ENCODE measurements at places on chromosomes 4 and X.

DNA sequence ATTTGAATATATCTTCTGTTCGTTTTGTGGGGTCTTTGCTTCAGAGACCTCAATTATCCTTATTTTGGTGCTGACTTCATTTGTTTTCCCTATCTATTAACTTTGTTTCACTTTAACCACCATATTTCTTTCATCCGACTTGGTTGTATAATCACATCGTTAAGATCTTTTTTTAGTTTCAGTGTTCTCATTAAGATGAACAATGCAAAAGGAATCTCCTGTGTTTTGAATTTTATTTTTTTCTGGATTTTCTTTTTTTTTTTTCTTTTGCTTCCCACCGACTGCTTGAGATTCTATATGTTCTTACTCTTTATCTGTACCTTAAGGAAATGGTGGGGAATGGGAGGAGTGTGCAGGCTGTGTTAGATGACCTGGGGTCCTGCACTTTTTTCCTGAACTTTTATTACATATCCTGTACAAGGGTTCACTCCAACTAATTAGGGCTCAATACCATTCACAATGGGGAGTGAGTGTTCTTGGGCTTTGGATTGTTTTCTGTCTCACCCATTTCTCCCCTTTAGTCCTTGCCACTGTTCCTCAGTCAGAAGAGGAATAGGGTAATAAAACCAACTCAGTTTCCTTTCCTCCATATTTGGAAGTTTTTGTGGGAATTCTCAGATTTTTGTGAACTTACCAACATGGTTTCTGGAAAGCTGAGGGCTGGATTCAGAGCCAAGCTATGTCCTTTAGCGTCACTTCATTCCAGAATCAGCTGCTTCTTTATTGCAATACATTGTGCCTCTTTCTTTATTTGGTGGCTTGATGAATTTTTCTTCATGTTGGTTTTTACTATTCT is 43.2 kb upstream of the BMPR1B start:
- no peak for DNase-seq

- no peak for DNase-seq
These were observed 81.6 kb downstream of the GPAT3 start for GRCh38 chr4:83617371-83618035.

DNA sequence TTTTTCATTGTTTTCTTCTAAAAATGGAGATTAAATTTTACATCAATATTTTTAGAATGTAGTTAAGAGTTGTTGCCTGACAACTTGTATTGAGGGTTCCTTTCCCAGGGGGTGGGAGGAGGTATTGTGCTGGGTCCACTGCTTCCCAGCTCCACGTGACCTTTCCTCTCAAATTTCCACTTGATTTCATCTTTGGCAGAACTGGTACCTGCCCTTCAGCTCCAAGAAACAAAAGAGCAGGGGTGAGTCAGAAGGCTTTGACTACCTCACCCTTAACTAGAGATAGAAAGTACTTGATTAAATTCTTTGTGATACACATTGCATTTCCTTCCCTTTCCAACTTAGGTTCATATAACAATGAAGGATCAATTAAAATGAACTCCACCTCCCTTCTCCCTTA is 19.7 kb downstream of the TRIM2 start:
- DNase-seq = peak; percentile 15

GRCh38 chrX:107709266-107709806 is 66.3 kb downstream of the TSC22D3 start:
- DNase-seq = no peak

- no peak for DNase-seq
These were observed 29.3 kb upstream of the LRAT start for GRCh38 chr4:154714339-154715040.

DNA sequence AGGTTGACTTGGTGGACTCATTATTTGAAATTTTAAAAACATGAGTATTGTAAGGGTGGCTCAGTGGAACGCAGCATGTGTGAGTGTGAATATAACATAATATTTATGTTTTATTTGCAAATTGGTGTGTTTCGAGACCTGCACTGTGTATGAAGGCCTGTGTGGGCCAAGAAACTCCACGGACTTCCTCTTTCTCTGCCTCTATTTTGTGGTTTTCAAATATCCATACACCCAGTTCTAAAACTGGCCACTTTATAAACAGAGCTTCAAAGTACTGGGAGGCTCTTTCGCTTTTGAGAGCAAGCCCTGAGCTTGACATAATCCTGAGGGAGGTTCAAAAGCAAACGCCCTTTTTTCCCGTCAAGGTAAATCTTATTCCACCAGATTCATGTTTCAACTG is 187.7 kb downstream of the GPAT3 start:
- DNase-seq = no peak

DNA sequence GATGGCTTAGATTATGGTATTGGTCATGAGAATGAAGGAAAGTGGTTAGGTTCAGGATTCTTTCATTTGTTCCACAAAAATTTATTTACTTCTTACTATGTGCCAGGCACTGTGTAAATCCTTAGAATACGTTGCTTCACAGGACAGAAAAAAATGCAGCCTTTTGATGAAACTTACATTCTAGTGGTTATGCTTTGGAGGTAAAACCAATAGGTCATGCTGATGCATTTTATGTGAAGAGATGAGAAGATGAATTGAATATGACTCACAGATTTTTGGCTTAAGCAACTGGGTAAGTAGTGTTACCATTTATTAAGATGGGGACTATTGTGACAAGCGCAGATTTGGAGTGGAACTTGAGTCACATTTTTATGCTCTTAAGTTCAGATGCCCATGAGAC is 165.3 kb downstream of the GLRA2 start:
- DNase-seq = no peak

DNA sequence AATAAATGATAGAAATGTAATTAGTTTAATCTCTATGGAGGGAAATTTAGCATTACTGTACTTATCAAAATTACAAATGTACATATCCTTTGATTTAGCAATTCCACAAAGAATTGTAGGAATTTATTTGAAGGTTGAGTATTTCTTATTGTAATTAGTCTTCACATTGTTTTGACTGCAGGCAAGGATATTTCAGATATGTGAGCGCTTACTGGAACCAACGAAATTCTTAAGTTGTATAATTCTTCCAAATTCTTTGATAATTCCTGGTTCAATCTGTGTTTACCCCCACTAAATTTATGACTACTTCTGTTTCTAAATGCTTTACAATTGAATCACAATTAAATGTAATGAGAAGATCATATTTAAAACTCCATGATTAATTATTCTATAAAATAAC is 26.9 kb upstream of the WWC2 start:
- no peak for DNase-seq

DNA sequence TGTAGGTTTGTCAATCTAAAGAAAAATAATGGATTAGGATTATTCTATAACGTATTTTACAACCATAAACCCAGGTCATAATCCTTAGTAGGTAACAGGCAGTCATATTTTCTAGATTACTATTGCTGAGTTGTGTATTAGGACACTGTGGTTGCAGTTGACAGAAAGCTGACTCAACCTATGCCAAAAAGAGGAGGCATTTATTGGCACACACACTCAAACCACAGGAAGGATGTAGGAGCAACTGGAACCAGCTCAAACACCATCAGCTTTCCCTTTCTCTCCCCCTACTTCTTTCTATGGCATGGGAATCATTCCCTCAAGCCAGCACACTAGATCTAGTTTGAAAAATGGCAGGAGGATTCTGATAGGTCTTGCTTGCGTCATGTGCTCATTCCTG is 136.4 kb upstream of the FAM9C start:
- no peak for DNase-seq

GRCh38 chrX:78747489-78747888 is at the start of gene LPAR4:
LPAR4 (plus strand) TSS chrX:78747720; CDS start chrX:78754870, 7,150 bp downstream.
- DNase-seq = no peak

DNA sequence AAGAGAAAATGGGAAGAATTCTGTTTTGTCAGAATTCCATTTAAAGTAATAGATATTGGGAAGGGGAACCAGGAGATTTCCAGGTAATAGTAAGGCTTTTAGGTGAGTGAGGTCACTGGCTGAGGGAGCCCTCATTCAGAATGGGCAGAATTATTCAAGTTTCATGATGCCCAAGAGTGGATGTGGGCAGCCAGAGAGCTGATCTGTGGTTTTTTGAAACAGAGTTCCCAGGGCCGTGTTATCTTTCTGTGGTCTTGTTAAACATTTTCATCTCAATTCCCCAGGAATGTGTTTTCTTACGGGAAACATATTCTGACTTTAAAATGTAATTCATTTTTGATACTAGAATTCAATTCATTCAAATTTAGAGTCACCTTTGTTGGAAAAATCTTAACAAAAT is 182.0 kb upstream of the AADAT start:
- DNase-seq = no peak

DNA sequence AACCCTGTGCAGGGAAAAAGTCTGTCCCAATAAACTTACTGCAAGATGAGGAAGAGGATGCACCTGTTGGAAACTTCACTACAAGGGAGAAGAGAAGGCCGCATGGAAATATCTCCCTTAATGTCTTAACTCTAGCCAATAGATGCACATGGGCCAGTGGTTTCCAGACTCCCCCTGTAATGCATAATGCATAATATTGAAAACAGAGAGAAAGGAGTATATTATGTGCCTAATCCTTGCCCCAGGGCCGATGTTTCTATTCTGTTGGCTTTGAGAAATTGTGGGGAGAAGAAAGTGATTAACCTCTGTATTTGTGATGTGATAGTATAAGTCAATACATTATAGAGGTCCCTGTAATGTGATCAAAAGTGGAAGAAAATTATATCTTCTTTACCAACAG is 37.2 kb downstream of the INTS12 start:
- no peak for DNase-seq

GRCh38 chr4:125952631-125953030 is 637.9 kb downstream of the FAT4 start:
- no peak for DNase-seq

DNA sequence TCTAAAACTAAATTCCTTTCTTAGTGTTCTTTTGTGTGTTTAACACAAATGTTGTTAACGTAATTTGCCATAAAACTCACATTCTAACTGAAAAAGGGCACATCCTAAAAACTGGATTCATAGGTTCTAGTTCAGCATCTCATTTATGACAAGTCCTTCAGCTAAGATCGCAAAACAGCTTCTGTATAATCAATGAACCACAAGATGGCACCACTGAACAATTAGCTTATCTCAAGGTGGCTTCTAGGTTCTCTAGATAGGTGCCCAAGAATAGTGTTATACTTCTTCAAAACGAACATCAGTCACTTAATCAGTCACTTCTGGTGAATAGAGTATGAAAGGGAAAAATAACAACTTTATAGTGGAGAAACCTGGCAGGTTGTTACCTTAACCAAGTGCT is 54.3 kb downstream of the NRK start:
- no peak for DNase-seq

DNA sequence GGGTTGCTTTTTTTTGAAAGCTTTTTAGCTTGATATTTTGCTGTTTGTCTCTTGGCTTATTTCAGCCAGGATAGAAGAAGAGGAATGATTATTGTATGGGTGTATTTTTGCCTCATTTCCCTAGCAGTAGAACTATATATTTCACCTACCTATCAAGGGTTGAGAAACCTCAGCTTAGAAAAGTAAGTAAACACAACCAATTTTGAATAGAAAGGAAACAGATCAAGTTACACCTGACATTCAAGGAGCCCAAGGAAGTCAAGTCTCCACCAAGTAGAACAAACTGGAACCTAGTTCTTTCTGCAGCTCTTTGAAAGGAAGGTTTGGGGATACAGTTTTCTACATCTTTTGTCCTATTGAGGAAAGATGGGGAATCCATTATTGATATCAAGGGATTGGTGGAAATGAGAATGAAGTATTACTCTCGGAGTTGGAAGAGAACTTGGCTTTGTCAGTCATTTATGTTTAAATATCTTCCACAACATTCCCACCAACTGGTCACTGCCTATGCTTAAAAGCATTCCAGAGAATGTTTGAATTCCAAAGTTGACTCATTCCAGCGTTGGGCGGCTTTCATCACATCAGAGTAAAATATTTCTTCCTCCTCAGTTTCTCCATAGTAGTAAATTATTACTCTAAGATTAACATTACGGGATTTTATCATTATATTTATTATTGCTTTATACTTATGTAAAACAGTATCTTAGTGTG is 207.8 kb upstream of the CNKSR2 start:
- no peak for DNase-seq

- no peak for DNase-seq
These were observed 108.0 kb upstream of the LEF1 start for GRCh38 chr4:108276690-108277089.

DNA sequence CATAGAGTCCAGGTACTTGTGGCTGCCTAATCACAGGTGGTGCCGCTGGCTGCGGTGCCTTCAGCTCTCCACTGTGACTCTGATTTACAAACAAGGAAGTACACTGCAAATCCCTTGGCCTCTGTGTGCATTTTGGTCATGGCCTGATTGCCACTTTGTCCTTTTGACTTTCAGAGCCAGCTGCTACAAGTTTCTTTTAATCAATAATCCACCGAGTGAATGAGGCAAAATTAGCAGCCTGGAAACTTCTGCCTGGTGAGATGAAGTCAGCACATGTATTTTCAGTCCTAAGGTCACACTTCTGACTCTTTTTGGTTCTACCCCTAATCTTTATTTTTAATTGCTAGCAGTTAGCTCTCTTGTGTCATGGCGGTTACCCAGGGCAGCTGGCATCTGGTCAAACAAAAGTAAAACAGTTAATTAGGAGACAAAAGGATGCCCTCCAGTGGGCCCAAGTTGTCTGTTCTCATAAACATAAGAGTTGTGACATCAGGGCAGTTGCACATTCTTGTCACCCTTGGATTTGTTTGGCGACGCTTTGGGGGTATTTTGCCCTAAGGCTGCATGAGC is 62.3 kb upstream of the LNX1 start:
- DNase-seq = no peak

DNA sequence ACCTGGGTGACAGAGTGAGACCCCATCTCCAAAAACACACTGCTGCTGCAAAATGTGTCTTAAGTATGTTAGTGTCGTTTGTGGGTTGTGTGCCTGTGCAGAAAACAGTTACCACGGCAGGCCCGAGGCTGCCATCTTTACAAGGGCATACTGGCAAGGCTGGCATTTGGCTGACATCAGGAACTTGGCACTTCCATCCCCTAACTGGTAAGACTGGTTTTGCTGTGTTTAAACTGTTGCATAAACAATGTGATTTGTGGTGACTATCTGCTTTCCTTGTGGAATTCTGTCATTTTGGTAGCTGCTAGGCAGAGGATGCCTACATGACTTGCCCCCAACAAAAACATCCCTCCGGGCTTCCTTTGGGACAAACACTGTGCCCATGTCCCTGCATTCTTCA is 12.3 kb downstream of the LRP2BP start:
- DNase-seq = no peak

GRCh38 chr4:155489271-155489670 is 112.5 kb upstream of the MAP9 start:
- no peak for DNase-seq

DNA sequence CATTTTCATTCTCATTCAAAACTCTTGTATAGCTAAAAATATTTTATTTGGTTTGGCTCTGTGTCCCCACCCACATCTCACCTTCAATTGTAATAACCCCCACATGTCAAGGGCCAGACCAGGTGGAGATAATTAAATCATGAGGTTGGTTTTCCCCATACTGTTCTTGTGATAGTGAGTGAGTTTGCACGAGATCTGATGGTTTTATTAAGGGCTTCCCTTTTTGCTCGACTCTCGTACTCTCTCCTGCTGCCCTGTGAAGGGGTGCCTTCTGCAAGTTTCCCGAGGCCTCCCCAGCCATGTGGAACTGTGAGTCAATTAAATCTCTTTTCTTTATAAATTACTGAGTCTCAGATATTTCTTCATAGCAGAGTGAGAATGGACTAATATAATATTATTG is 768.0 kb downstream of the STIM2 start:
- no peak for DNase-seq
